ENCODE measurements at places on chromosomes 16 and 17.

GRCh38 chr16:1494129-1494640 lies 1.0 kb downstream of the TELO2 start:
- peak; percentile 91 for DNase-seq

GRCh38 chr17:74757502-74757901 lies 9.1 kb downstream of the NHERF1 start:
- no peak for DNase-seq

GRCh38 chr16:24146518-24146917 lies 109.6 kb upstream of the CACNG3 start:
- DNase-seq, result no peak

DNA sequence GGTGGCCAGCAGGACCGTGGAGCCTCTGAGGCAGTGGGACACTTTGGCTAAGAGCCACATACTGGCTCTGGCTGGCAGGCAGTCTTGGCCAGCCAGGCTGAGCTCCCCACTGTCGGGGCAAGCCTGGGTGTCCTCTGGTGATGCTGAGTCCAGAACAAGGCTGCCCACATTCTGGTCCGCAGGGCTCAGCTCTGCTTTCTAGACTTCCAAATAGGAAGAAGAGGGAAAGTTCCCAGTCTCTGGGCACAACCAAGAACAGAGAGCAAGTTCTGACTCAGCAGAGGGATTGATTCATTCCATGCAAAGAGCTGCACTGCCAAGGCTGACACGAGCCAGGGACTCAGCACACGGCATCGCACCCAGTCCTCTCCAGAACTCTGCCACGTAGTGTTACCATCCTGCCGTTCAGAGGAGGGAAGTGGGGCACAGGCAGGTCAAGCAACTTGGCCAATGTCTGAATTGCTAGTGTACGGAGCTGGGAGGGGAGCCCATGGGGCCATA lies 58.9 kb downstream of the NOS2 start:
- peak; percentile 67 for DNase-seq

DNA sequence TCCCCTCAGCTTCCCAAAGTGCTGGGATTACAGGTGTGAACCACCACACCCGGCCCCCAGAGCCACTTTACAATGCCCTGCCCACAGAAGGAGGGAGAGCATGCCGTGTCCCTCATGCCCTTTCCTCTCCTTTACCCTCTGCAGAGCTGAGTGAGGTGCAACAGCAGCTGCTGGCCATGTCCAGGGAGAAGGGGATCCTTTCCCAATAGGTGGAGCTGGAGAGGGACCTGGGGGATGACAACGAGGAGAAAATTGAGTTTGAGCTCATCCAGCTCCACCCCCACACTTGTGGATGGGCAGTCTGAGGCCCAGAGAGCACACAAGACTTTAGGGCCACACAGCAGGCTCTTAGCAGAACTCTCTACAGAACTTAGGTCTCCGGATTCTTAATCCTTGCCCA lies 7.9 kb upstream of the GSDMA start:
- no peak for DNase-seq

DNA sequence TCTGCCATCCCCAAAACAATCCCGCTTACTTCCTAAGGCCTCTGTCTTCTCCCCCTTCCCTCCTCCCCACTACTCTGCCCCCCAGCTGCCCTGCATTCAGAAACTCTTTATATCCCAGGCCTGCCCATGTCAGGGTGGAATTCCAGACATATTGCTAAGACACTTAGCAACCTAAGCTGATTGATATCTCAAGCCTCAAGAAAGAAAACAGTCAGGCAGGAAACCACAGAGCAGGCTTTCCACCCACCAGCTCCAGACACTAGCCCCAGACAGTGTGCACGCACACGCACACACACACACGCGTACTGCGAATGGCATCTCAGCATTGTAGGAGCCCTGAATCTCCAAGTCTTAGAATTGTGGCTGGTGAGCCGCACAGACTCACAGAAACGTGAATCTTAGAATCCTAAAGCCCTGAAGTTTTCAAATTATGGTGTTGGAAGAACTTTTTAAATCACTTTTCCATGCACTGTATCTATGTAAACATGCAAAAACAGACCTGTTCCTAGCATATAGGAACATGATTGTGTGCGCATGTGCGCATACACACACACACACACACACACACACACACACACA lies 8.8 kb upstream of the LPCAT2 start:
- peak; percentile 93 for DNase-seq

DNA sequence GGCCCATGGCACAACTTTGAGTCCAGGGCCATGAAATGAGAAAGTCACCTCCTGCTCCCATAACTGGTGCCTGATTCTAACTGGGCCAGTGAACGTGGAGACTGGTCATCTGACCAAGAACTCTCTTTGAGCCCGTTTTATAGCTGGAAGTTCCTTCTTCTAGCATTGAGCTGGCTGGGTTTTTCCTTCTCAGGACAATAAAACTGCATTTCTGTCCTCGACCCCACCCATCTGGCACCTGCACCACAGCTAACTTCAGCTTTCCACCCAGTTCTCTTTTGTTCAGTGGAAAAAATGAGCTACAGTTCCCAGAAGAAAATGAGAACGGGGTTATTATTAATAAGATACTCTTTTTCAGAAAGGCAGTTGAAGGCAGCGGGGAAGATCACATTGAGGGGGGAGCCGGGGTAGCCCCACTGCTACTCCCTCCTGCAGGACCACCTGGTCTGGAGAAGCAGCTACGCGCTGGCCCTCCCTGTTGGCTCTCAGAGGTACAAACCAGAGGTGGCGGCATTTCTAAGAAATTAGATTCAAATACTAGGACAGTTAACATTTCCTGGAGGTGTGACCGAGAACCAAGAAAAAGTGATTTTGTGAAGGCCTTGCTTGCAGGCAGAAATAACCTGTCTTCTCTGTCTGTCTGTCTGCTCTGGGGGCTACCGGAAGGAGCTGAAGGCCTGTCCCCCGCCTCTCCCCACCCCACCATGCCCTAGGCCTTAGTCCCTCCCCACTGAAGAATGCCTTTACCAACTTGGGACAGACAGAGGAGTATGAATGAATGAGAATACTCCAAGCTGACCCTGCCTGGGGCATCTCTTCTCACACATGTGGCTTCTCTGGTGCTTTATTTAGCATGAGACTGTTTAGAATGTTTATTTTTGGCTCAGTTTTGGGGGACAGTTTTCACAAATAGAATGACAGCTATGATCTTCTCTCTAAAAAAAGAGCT lies 123.9 kb downstream of the XYLT1 start:
- DNase-seq, result no peak

DNA sequence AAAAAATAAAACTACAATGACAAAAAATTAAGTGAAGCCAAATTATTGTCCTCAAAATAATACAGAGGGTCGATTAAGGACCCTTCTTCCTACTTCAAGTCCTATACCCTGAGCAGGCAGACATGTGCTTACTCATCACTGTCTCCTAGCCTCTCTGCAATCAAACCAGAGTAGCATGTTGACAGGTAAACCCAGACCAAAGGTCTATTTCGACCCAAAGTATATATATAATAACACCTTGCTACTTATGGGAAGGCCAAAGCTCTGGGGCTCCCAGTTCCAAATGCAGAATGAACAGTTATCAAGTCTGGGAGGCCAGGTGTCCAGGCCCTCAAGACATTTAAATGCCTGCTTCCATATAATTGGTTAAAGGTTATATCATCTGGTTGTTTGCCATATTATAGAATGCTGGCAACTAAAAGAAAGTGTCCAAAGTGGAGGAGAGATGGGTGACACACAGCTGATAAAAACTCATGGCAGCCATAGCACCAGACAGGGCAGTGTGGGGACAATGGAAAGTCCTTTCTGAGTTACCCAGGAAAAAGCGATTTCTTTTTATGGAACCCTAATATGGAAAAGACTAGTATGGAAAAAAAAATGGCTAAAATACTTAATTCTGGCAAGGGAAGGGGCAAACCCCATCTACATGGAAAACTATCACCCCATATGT lies 53.6 kb downstream of the N4BP1 start:
- no peak for DNase-seq

DNA sequence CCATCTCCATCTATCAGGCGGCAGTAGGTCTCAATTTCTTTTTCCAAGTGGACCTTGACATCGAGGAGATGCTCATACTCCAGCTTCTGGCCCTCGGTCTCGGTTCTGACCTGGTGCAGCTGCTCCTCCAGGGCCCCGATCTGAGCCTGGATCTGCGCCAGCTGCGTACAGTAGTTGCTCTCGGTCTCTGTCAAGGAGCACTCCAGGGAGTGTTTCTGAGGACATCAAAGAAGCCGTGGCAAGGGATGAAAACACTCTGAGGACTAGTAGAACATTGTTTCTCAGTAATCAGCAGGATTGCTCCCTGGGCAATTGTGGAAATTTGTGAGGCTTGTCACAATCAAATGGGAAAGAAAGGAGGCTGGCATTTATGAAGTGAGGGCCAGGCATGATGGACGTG lies 5.9 kb downstream of the KRT28 start:
- DNase-seq, result no peak

DNA sequence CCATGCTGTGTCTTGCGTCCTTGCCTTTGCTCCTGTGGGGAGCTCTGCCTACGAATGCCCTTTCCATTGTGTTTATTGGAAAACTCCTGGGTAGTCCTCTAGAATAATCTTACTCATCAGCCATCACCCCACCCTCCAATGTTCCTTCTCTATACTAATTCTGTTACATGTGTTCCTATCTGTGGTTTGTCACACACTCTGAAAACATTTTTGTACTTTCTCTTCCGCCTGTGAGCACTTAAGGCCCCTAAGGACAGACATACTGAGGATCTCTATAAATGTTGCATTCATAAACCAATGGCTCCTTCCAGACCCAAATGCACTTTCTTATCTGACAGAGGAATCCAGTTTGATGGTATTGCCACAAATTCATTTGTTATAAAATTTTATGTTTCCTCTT lies 53.9 kb upstream of the MON1B start:
- DNase-seq, result no peak

- DNase-seq, result no peak
These were observed 54.0 kb downstream of the CFDP1 start for GRCh38 chr16:75379339-75379738.

DNA sequence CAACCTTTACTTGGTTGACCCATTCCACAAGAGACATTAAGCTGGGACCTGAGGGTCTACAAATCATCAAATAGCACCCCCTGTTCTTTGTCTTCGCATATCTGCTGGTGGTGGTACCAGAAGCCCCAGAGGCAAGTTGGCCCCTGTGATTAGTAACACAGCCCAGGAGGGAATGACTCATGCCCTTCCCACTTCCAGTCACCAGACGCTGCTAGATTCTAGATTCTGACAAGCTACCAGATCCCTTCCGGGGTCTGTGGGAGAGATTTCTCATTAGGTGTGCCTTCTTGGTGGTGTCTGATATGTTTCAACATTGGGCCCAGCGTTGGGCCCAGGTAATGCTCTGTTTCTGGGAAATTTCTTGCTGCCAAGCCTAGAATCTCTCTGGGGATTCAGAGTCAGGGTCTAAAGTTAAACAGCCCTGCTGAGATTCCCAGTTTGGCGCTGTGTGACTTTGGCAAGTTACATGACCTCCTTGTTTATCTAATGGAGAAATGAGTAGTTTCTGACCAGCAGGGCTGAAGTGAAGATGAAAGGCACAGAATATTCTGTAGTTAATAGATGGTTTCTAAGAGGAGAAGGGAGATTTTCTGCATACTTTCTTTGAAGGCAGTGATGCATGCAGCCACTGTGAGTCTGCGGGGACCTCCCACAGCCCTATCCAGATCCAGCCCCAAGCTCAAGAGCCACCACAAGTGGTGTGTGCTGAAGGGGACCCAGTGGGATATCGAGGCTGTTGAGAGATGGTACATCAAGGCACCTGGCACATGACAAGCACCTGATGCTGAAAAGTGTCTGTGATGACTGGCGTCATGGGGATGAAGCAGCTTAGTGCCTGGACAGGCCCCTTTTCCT lies 3.9 kb downstream of the TRPV2 start:
- DNase-seq, result peak; percentile 89

- peak; percentile 92 for DNase-seq
These were observed 653 bp downstream of the SRRM2 start for GRCh38 chr16:2752850-2753732.

DNA sequence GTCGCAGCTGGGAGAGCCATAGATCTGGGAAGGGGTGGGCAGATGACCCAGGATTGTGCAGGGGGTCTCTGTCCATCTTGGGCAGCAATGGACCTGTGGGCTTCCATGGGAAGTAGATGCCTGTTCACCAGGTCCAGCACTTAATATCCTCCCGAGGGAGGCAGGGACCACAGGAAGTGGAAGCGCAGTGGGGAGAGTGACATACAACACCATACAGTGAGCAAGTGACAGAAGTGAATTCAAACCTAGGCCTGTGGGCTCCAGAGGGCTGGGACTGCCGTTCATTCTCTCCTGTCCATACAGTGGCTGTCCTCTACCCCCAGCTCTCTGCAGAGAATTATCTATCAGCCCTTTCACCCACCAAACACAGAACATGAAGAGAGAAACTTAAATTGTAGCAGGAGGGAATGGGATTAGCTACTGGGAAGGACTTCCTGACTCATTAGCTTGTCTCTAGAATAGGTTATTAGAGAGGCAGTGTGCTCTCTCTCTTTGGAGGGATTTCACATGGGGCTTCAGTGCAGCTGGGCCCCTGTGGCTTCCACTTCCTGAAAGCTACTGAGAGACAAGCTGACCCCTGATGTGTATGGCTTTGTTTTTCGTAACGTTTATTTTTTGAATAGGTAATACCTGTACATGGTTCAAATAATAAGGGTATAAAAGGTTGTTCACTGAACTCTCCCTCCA lies 13.1 kb upstream of the SEZ6 start:
- no peak for DNase-seq

GRCh38 chr16:6377956-6378355 lies 954.7 kb upstream of the RBFOX1 start:
- DNase-seq, result no peak

DNA sequence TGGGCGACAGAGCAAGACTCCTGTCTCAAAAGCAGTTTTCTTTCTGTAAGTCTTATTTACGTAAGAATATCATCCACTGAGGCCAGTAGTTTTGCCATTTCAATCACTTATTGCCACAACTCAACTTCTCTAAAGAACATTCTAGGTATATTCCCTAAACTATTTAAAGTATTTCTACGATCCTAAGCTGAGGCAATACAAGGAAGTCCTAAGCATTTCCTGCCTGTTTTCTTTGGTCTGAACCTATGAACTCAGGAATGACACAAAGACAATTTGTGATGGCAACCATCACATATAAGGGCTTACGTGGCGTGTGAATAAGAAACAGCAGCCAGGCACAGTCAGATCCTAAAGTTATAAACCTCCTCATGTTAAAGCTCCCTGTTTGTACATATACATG lies 14.2 kb downstream of the USP36 start:
- DNase-seq, result no peak

DNA sequence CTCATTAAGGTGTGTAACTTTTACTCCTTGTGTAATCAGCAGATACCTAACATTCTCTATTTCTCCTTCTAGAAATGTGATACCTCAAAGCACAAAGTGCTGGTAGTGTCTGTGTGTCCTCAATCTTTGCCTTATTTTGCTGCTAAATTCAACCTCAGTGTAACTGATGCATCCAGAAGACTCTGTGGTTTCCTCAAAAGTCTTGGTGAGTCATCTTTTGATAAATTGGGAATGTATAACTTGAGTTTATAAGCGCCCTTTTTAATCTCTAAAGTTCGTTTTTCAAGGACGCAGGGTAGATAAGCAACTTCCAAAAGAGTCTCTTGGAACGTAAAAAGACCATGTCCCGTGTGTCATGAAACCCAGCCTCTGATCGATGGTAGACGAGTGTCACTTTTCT lies 10.2 kb downstream of the NARF start:
- no peak for DNase-seq

- no peak for DNase-seq
These were observed 102.5 kb downstream of the BMERB1 start for GRCh38 chr16:15536843-15537242.

GRCh38 chr17:33964344-33964979 lies 290.6 kb upstream of the CCL2 start:
- no peak for DNase-seq

Data from AG08395 (cell line).